Activated CD8-positive, alpha-beta memory T cell treated with anti-CD3 and anti-CD28 coated beads for 4 hours (primary cell): ENCODE measurements at places on chromosomes 7 and 10.

- no peak for DNase-seq
Observed at GRCh38 chr7:18680576-18680975, 185.0 kb downstream of the HDAC9 start.

DNA sequence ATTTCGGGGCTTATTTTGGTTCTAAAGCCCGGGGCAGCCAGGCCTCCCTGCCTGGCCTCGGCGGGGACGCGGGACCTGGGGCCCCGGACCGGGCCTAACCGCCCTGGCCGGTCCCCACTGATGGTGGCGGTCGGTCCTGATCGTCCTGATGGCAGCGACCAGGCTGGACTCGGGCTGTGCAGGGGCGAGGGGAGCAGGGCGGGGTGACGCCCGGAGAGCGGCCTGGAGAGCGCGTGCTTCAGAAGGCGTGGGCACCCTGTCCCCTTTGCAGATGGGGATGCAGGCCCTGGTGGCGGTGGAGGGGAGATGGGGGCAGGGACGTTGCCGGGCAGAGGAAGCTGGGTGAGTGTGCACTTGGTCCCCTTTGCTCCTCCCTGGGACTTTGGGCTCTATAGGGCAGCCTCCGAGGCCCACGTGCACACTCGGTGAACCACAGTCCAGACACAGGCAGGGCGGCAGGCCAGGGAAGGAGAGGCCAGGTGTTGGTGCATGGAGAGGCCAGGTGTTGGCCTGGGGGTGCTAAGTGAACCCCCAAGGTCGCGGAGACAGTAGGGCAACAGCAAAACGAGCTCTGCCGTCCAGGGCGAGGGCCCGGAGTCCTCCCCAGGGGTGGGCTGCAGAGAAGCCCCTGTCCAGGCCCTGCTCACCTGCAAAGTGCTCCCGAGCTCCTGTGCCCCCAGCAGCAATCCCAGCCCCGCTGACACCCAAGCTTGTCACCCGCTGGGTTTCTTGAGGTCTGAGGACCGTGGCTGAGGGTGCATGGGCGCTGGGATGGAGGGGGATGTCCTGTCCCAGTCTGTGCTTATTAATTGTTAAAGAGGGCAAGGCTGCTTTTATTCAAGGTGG lies 42.4 kb upstream of the FAM20C start:
- peak; percentile 3 for DNase-seq

DNA sequence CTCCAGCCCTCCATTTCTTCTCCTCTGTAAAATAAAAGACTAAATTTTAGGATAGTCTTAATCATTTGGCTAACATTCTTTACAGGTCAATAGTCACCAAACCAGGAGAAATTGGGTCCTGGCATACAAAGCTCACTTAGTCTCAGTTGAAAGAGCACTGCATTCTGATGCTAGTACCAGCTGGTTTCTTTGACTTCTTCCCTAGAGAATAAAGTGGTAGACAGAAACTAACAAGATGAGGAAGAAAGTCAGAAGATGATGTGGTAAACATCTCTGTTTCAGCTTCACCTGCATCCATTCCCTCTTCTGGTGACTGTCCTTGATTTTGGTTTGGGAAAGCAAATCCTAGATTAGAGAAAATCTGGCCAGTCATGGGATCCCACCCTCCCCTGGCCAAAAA lies 37.2 kb downstream of the NKX2-3 start:
- no peak for DNase-seq

DNA sequence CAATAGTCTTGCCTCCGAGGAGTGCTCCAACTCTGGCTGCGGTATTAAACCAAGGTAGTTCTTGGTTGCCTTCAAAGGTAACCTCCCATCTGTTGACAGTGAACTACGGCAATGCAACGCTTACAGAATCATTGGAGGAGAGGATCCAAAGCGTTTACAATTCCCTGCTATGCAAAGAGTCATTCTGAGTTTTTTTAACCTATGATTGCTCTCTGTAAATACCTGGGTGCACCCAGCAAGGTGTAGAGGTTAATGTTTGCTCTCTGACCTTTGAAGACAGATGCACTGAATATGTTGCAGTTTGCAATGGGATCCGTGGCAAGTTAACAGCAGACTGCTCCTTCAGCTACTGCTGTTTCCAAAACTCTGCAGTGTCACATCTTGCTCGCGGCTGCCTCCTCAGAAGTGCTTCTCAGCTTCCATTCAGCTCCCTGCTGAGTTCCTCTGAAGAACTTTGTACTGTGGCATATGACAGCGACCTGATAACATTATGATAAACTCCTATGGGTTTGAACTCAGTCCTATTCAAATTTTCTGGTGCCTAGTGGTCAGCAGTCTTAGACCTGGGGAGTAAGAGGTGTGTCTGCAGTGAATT lies 29.0 kb downstream of the KIAA1217 start:
- no peak for DNase-seq
